ENCODE measurements at places on chromosomes 1 and 21.

DNA sequence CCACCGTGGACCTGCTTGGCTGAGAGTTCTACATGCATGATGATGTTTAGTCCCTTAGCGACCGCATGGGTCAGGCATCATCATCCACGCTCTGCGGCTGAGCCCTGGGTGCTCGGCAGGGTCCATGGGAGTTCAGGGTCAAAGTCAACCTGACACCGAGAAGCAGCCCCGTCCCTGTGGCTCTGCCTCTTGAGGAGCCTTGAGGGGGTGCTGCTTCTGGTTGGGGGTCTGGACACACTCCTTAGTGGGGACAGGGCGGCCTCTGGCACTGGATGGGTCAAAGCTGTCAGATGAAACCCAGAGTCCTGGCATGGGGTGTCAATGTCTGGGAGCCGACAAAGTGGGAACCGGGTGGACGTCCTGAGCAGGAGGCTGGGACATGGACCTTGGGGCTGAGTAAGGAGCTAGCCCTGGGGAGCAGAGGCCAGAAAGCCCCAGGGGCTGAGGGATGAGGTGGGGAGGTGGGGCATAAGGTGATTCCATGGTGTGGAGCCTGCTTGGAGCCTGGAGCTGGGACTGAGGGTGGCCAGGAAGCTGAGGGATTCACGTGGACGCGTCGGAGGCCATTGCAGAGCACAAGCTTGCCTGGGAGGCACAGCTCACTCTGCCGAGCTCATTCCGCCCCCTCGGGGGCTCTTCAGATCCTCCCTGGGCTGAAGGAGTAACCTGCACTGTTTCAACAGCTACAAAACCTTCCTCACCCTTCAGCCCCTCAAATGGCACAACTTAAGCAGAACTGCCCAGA, 53.9 kb downstream of the UMODL1 start:
- DNase-seq: no peak

- DNase-seq: no peak
Measured at GRCh38 chr1:28295936-28296335, 32.9 kb upstream of the MED18 start.

DNA sequence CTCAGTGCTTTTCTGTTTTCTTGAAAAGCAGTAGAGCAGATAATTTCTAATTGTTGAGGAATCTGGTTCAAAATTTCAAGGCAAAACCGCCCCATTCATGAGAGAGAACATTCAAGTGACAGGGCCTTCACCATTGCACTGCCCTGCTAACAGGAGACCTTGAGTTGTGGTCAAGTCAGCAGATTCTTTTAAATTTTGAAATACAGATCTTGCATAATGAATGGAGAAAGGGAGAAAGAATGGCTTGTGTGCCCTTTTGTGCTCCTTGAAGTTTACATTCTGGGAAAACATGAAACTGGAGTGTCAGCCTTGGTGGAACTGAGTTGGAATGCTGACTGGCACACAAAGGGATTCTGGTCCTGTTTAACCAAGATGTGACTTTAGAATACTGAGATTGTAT, 164.5 kb upstream of the UBE2U start:
- DNase-seq: no peak

GRCh38 chr1:175118375-175119367, 51.0 kb downstream of the TNN start:
- DNase-seq: no peak

DNA sequence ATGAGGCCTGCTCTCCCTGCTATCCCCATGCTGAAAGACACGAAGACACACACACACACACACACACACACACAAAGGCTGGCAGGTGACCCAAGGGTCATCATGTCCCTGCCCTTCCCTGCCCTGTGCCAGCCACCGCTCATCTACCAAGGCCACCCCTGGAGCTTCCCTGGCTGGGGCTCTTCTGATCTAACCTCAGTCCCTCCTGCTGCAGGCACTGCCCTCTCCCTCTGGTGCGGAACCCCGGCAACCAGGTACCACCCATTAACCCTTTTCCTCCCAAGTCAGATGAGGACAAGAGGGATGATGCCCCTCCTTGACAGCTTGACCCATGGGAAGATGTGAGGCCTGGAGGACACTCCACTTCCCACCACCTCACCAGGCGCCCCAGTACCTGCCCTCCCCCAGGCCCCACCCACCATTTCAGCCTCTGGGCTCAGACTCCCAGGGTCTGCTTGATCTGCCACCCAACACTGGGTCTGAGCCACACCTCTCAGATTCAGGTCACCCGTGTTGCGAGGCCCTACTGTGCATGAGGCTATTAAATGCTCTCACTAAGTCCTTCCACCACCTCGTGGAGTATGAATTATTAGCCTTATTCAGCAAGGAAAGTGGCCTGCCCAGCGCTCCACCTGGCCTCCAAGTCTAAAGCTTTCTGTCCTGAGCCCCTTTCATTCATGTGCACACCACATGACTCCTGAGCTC, 2.5 kb downstream of the SDC3 start:
- DNase-seq: no peak
